ENCODE measurements at places on chromosomes 11 and 22.

- DNase-seq: no peak
Observed at GRCh38 chr22:28942333-28942732, 59.0 kb downstream of the ZNRF3 start.

DNA sequence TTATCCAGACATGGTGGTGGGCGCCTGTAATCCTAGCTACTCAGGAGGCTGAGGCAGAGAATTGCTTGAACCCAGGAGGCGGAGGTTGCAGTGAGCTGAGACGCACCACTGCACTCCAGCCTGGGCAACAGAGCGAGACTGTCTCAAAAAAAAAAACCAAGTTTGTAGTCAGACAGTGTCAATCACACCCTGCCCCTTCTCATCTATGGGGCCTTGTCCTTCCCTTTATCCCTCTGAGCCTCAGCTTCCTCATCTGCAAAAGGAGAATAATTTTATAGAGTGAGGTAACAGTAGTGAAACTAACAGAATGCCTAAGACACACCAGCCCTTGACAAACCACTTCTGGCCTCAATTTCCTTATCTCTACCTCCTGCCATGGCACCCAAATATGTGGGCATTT, 10.7 kb downstream of the BCL9L start:
- DNase-seq: peak; percentile 62

GRCh38 chr11:63997104-63997700, 11.0 kb downstream of the OTUB1 start:
- DNase-seq: no peak

DNA sequence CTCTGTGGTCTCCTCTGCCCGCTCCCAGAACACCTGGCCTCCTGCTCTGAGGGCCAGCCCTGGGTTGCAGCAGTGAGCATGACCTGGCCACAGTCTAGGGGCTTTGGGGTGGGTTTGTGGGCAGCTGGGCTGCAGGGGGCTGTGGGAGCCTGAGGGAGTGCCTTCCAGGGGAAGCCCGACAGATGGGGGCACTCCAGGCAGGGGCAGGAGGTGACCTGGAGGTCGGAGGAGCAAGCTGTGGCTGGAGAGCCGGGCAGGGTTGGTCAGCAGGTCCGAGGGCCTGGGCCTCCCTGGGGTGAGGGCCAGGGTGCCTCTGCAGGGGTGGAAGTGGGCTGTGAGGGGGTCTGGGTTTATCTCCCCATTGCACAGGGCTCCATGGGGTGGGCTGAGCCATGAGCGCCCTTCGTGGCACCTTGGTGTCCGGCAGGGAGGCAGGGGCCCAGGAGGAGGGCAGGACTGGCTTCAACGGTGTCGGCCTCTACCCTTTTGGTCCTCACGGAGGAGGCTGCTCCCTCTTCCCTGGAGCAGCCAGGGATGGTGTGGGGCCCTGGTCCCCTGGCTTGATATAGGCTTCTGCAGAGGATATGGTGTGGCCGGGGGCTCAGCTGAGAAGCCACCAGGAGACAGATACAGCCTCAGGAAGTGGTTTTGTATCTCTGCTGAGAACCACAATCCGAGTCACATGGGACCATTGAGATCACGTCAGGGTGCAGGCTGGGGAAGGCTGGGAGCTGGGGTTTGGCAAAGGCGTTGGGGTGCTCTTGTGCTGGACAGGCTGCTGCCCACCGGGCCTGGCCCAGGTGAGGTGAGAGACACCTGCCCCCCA, 22.3 kb downstream of the KCNQ1 start:
- peak; percentile 22 for DNase-seq

GRCh38 chr11:62553080-62553838, 6.7 kb upstream of the AHNAK start:
- peak; percentile 93 for DNase-seq

DNA sequence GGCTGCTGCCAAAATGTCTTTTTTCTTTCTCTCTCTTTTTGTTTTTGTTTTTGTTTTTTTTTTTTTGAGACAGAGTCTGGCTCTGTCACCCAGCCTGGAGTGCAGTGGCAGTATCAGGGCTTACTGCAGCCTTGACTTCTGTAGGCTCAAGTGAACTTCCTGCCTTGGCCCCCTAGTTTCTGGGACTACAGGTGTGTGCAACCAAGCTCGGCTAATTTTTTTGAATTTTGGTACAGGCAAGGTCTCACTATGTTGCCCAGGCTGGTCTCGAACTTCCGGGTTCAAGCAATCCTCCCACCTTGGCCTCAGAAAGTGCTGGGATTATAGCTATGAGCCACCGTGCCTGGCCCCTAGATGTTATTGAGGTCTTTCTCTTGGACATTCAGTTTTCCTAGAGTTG, 2.2 kb upstream of the DDX10 start:
- DNase-seq: no peak

GRCh38 chr11:100903284-100903683, 216.2 kb downstream of the ARHGAP42 start:
- DNase-seq: no peak

DNA sequence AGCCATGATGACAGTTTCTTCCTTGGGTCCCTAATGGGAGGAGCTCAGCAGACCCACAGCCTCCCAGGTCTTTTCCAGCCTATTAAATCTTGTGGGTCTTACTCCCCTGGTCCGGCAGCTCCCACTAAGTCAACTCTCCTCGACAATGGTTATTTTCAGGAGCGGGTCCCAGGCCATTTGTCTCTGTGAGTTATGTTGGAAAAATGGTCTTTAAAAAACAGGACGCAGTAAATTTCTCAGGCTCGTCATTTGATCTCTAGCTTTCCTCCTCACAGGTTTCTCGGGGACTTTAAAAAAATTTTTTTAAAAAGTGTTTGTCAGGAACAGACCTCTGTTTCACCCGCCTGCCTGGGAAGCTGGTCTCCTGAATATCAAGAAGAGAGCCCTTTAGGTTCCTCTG, 397.5 kb upstream of the NARS2 start:
- no peak for DNase-seq

DNA sequence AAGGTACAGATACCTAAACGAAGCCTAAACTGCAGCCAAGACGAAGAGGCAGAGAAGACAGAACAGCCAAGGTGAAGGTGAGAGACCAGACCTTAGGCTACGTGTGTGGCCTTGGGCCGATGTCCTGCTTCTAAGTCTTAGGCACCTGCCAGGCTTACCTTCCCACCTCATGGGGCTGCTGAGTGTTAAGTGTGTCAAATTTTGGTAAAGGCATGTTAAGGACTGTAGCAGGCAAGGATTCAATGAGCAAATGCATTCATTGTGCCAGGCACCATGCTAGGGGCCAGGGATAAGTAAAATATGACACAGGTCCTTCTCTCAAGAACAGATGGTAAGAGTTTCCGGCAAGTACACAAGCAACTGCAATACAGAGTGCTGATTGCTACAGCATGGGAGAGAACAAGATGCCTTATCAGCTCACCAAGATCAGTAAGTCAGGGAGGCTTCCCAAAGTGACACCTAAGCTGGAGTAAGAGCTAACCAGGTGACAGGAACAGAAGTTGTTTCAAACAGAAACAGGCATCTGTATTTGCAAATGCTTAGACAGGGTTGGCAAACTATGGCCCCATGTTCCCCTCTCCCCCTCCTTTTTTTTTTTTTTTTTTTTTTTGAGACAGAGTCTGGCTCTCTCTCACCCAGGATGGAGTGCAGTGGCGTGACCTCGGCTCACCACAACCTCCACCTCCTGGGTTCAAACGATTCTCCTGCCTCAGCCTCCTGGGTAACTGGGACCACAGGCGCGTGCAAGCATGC, 46.7 kb downstream of the CLTCL1 start:
- DNase-seq: no peak

DNA sequence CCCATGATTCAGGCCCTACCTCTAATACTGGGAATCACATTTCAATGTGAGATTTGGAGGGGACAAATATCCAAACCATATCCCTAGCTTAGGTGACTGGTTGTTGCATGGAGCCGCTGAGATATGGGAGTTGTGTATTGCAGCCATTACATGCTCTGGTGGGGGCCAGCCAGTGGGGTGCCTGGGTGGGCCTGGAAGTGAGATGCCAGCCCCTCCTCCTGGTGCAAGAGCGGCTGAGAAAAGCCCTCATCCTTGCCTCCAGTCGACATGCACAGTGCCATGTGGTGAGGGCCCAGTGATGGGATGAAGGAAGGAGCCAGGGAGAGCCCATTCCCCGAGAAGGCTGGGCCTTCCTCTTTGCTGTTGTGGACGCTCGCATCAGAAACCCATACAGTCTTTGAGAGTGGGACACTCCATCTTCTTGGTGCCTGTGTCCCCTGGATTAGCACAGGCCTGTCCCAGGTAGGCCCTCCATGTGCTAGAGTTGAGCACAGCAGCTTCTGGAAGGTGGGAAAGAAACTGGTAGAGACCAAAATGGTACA, 1043.0 kb downstream of the TBC1D22A start:
- DNase-seq: no peak

DNA sequence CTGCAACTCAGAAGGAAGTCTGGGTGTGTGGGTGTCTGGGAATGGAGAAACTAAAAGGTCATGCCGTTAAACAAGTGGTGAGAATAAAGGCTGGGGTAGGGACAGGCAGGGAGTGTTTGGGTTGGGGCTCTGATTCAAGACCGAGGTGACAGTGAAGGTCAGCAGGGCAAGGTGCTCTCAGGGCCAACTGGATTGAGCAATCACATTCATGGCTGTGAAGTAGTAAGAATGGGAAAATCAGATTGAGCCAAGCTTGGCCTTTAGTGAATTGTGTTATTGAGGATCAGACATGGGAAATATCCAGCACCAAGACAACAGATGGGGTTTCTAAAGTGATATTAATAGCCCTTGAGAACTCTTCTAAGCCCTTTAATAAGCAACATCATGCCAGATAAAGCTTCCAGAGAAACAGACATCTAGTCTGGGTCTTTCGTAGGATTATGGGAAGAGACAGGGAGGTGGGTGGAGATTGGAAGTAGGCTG, 24.3 kb downstream of the SCN3B start:
- DNase-seq: peak; percentile 28

DNA sequence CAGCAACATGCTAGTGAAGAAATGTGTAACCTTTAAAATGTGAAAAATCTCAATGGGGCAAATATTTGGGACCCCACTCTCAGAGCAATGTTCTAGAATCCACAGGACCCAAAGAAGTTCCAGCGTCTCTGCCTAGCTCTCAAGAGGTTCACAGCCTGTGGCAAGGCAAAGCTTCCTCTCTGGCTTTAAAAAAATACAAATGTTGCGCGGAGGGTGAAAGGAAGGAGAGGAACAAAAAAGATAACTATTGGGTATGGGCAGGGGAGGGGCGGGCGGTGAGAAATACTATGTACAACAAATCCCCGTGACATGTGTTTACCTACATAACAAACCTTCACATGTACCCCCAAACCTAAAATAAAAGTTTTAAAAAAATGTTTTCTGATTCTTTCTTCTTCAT, 53.6 kb downstream of the PITPNB start:
- DNase-seq: peak; percentile 37

Measured in suppressor macrophage (primary cell).